ENCODE measurements at places on chromosomes 4 and X. TPM values are rescaled to one million over a fixed set of nuclear protein-coding genes. Genes with fewer than 3 reads are reported as not detected.

DNA sequence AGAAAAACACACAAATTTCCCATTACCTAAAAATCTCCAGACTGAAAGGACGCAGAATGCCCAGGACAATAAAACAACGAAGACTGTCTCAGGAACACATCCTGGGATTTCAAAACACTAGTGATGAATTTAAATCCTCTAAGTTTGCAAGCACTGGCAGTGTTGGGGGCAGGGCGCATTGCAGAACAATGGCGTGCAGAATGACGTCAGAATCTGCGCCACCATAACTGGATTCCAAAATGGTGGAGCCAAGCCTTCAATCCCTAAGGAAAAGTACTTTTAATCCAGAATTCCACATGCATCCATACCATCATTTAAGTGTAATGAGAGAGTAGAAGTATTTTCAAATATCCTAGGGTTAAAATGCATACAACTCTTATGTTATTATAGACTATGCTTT, 679.1 kb downstream of the TRIML1 start:
- no peaks in the 10 kb centered on the region for H3K4me1 ChIP-seq
- H3K36me3 ChIP-seq = no peaks in the 10 kb centered on the region

- H3K36me3 ChIP-seq = no peaks in the 10 kb centered on the region
- H3K27ac ChIP-seq = no peak overlapping the region
- peaks cover 32% of the 10 kb centered on the region for H3K4me1 ChIP-seq
- H3K4me3 ChIP-seq = no peak overlapping the region
- no peak for DNase-seq
These were observed 5.9 kb upstream of the XPNPEP2 start for GRCh38 chrX:129732857-129733256.

DNA sequence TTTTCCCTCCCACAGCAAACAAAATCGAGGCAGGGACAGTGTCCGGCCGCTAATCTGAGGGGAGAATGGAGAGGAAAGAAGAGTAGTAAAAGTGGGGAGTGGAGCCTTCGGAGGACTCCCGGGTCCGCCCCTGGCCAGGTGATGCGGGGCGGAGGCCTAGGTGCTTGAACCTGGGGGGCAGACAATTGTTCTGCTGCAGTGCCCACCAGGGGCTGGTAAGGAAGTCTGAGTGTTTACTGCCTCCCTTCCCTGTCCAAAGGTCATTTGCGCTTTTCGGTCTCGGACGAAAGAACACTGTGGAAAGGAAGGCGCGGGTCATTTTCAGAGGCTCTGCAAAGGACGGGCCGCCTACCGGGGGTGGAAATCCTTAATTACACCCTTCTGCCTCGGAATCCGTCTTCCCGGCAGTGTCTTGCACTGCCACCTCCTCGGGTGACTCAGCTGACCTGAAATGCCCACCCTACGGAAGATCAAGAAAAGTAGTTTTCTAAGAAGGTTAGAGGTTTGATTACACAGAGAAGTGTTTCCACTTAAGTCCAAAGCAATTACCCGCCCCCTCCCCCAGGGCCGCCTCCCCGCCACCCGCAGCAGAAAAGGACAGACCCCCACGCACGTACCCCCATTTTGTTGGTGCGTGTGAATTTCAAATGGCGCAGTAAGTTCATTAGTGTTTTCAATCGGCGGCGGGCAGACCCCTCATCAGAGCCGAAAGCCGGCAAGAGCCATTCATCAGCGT, 99.9 kb upstream of the TENM3 start:
- H3K4me1 ChIP-seq = peaks cover 15% of the 10 kb centered on the region
- peak; percentile 5 for DNase-seq
- peaks cover 2% of the 10 kb centered on the region for H3K36me3 ChIP-seq

GRCh38 chr4:16788868-16789267, 109.6 kb downstream of the LDB2 start:
- H3K36me3 ChIP-seq = no peaks in the 10 kb centered on the region
- DNase-seq = no peak
- H3K27me3 ChIP-seq = no peaks in the 10 kb centered on the region

DNA sequence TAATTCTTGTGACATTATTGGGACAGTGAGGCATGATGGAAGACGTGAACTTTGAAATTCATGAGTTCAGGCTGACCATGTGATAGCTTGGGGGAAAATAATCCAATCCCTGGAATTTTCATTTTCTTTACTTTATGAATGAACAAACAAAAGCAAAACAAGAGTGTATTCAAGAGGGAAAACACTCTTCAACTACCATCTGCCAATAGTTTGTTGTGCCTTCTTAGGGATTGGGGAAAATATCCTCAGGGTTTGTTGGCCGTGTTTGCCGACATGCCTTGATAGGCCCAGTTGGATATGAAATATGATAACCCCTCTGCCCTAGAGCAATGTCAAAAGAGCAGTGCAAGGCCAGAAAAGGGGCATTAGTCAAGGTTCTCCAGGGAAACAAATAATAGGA, 80.8 kb upstream of the CLNK start:
- no peaks in the 10 kb centered on the region for H3K36me3 ChIP-seq
- no peak overlapping the region for H3K27ac ChIP-seq
- no peaks in the 10 kb centered on the region for H3K4me1 ChIP-seq
- H3K4me3 ChIP-seq = no peak overlapping the region

- no peaks in the 10 kb centered on the region for H3K27me3 ChIP-seq
- no peak overlapping the region for H3K27ac ChIP-seq
- no peaks in the 10 kb centered on the region for H3K4me1 ChIP-seq
- DNase-seq = no peak
- no peak overlapping the region for H3K4me3 ChIP-seq
- H3K36me3 ChIP-seq = no peaks in the 10 kb centered on the region
These were observed 46.0 kb upstream of the TLL1 start for GRCh38 chr4:165827018-165827417.

- H3K4me3 ChIP-seq = no peak overlapping the region
- no peaks in the 10 kb centered on the region for H3K4me1 ChIP-seq
- no peaks in the 10 kb centered on the region for H3K27me3 ChIP-seq
- no peak for DNase-seq
- H3K36me3 ChIP-seq = no peaks in the 10 kb centered on the region
These were observed 704.8 kb upstream of the TENM3 start for GRCh38 chr4:181538431-181538830.

DNA sequence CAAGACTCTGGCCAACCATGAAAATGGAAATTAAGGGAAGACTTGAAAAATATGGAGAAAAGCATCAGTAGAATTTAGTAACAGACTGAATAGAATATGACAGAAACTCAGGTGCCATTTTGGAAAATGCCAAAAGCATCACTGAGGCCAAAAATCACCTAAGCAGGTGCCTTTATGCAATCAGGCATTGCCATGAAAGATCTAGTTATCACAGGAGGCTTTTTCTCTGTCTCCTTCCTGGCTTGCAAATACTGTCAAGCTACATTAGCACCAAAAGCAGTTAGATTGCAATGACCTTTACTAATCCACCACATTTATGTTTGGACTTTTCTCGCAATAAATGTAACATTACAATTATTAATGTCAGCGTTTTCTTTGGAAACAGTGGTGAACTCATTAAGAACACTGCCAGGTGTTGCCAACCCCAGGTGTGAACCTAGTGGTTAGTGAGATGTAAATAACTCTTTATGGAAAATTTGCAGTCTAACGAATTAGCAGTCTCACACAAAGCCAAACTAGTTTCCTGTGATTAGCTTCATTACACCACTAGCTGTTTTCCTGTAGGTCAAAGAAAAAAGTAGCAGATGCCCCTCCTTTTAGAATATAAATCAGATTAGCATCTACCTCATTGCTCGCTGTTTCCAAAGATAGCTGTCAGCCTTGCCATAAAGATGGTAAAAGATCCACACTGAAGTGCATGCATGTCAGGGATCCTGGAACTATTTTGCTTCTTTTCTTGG, 1568.4 kb upstream of the TENM3 start:
- H3K27ac ChIP-seq = no peak overlapping the region
- no peak overlapping the region for H3K4me3 ChIP-seq
- no peaks in the 10 kb centered on the region for H3K27me3 ChIP-seq
- DNase-seq = no peak
- H3K4me1 ChIP-seq = no peaks in the 10 kb centered on the region
- H3K36me3 ChIP-seq = no peaks in the 10 kb centered on the region

- no peak overlapping the region for H3K4me3 ChIP-seq
- H3K27me3 ChIP-seq = no peaks in the 10 kb centered on the region
- no peaks in the 10 kb centered on the region for H3K4me1 ChIP-seq
- no peaks in the 10 kb centered on the region for H3K36me3 ChIP-seq
- H3K27ac ChIP-seq = no peak overlapping the region
These were observed 1080.9 kb downstream of the FAT4 start for GRCh38 chr4:126395664-126396063.

DNA sequence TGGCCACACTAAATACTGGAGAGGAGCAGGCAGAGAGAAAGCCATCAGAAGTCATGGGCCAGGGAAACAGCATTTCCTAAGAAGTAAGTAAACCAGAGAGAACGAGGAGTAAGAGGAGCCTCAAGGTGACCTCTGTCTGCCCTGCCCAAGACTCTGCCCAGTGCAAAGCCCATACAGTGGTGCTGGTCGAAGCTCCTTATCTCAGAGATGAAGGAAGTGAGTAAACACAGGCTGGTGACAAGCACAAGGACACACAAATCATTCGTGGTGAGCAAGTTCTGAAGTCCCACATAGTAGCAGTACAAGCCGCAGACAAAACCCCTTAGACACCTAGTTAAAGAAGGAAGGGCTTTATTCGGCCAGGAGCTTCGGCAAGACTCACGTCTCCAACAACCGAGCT, 62.7 kb downstream of the DCTD start:
- H3K4me3 ChIP-seq = no peak overlapping the region
- no peak for DNase-seq
- no peaks in the 10 kb centered on the region for H3K4me1 ChIP-seq

DNA sequence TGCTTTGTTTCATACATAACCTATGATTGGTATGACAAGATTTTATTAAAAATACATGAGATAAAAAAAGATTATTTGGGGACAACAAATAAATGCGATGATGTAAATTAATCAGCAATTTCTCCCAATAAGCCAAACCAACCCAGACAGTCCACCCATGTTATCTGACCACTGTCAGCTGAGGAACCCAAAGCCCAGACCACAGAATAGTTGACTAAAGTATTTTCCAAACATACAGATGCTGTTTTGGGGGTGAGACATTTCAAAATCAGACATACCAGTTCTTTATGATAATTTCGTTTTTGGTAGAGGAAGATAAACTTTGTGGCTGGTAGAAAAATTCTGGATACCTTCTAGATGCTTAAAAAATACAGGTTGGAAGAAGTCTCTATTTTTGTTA, 650.8 kb upstream of the FAM241A start:
- no peak overlapping the region for H3K4me3 ChIP-seq
- no peaks in the 10 kb centered on the region for H3K4me1 ChIP-seq
- no peaks in the 10 kb centered on the region for H3K36me3 ChIP-seq

DNA sequence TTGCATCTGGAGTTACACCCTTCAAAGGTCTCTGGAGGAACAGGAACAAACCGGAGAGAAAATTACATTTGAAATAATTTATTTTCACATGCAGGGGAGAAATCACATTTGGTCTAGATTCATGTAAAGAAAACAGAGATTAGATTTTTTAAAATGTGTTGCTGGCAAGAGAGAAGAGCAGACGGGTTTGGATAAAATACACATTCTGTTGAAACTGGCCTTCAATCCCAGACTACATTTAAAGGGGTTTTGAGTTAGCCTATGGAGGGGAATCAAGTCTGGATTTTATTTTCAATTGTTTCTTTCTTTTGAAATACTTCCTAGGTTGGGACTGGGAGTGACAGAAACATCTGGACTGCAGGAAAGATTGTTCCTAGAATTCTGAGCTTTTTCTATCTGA, 180.8 kb downstream of the NHS start:
- no peaks in the 10 kb centered on the region for H3K27me3 ChIP-seq
- H3K4me1 ChIP-seq = peaks cover 3% of the 10 kb centered on the region
- H3K4me3 ChIP-seq = no peak overlapping the region

- peaks cover 2% of the 10 kb centered on the region for H3K27me3 ChIP-seq
- H3K4me1 ChIP-seq = no peaks in the 10 kb centered on the region
- DNase-seq = no peak
- H3K4me3 ChIP-seq = no peak overlapping the region
- H3K36me3 ChIP-seq = no peaks in the 10 kb centered on the region
- no peak overlapping the region for H3K27ac ChIP-seq
These were observed 173.6 kb upstream of the LNX1 start for GRCh38 chr4:53764761-53765490.

GRCh38 chr4:42371305-42372252, 25.7 kb upstream of the SHISA3 start:
- no peaks in the 10 kb centered on the region for H3K4me1 ChIP-seq
- no peaks in the 10 kb centered on the region for H3K36me3 ChIP-seq
- DNase-seq = peak; percentile 10

- peak overlapping the region; percentile 81 for H3K4me3 ChIP-seq
- DNase-seq = peak; percentile 11
- peaks cover 27% of the 10 kb centered on the region for H3K4me1 ChIP-seq
- H3K36me3 ChIP-seq = peaks cover 11% of the 10 kb centered on the region
- H3K27ac ChIP-seq = no peak overlapping the region
These were observed 1.8 kb downstream of the CCNQ start for GRCh38 chrX:153596981-153597750.

DNA sequence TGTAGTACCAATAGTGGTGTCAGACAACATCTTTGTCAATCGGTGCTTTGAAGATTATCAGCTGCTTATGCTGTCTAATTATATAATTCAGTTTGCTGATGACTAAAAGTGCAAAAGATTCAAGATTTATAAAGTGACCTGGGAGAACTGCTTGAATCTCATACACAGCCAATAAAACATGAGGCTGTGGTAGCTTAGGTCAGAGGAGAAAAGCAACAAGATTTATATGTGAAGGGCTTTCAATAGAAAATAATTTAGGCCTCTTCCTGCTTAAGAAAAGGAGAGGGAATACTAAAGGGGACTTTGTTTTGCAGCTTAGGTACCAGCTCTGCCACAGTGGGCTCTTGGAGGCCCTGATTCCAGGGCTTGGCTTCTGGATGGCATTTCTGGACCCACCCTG, 111.0 kb upstream of the MAD2L1 start:
- DNase-seq = no peak
- no peak overlapping the region for H3K4me3 ChIP-seq
- peaks cover 16% of the 10 kb centered on the region for H3K27me3 ChIP-seq
- H3K27ac ChIP-seq = no peak overlapping the region
- H3K4me1 ChIP-seq = no peaks in the 10 kb centered on the region

- H3K4me1 ChIP-seq = no peaks in the 10 kb centered on the region
- no peaks in the 10 kb centered on the region for H3K27me3 ChIP-seq
- H3K27ac ChIP-seq = no peak overlapping the region
- H3K36me3 ChIP-seq = no peaks in the 10 kb centered on the region
- no peak overlapping the region for H3K4me3 ChIP-seq
These were observed 565.7 kb upstream of the FAT1 start for GRCh38 chr4:187289371-187289770.

- no peak overlapping the region for H3K27ac ChIP-seq
- H3K4me1 ChIP-seq = peaks cover 17% of the 10 kb centered on the region
- H3K36me3 ChIP-seq = peaks cover 26% of the 10 kb centered on the region
- no peak for DNase-seq
- no peaks in the 10 kb centered on the region for H3K27me3 ChIP-seq
These were observed 5.8 kb downstream of the SRD5A3 start for GRCh38 chr4:55351824-55352223.

ANXA10 gene
- not detected for total RNA-seq

MGARP gene
- 0.21 TPM for total RNA-seq

CSAG1 gene
- total RNA-seq = not detected

ANKRD50 gene
- total RNA-seq = 0.42 TPM

GPRASP3 gene
- total RNA-seq = 1.0 TPM

SPRY1 gene
- total RNA-seq = 52.0 TPM

RASL11B gene
- total RNA-seq = 0.25 TPM
